ENCODE measurements at places on chromosomes 11 and 22. TPM values are rescaled to one million over a fixed set of nuclear protein-coding genes. Genes with fewer than 3 reads are reported as not detected.

GRCh38 chr11:93192163-93192562 lies 5.6 kb downstream of the SLC36A4 start:
- no peaks in the 10 kb centered on the region for H3K27me3 ChIP-seq
- H3K27ac ChIP-seq, result no peak overlapping the region
- peaks cover 3% of the 10 kb centered on the region for H3K36me3 ChIP-seq

GRCh38 chr11:123682696-123683410 lies 28.4 kb upstream of the SCN3B start:
- no peak overlapping the region for H3K27ac ChIP-seq
- no peaks in the 10 kb centered on the region for H3K36me3 ChIP-seq
- H3K4me1 ChIP-seq, result peaks cover 13% of the 10 kb centered on the region
- no peak for DNase-seq

DNA sequence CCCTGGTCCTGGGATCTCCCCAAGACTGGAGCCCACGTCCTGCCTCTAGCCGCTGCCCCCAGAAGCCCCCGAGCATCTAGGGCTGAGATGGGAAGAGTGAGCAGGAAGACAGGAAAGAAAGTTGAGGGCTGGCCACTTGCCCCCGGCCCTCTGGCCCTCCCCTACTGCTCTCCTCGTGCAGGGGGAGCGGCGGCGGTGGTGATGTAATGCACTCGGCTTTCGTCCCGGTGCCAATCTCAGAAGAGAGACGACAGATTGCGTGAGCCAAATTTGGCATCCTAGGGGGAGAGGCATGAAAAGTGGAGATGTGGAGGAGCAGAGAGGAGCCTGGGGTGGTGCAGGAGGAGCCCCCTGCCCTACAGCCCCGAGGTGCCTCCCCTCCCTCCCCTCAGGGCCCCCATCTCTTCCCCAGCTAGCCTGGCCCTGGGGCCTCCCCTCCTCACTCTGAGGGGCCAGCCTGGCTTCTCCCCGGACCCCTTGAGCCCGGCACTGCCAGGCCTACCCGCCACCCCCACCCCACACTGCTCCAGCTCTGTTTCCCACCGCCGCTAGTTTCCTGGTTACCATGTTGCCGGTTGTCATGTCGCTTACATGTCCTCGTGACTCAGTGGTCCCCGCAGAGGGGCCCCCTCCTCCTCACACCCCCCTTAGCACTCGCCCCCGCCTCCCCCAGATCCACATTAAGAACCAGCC lies 2.5 kb downstream of the KCNJ4 start:
- DNase-seq, result no peak
- H3K36me3 ChIP-seq, result peaks cover 15% of the 10 kb centered on the region
- H3K27ac ChIP-seq, result no peak overlapping the region
- H3K4me3 ChIP-seq, result no peak overlapping the region
- peaks cover 67% of the 10 kb centered on the region for H3K27me3 ChIP-seq
- H3K4me1 ChIP-seq, result peaks cover 16% of the 10 kb centered on the region

DNA sequence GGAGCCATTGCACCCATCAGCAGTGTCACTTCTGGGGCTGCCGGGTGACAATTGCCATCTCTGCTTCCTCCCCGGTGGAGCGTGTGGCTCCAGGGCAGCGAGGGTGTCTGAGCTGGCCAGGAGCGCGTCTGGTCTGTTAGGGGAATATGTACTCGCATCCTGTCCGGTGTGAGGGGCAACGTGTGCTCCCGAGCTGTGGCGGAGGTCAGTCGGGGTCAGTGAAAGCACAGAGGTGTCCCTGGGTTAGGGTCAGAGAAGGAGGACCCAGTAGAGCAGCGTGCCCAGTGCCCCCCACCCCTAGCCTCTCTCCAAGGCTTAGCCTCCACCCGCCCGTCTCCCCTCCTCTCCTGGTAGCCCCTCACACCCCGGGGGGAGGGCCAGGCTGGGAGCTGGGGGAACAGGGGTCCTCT lies 1.5 kb downstream of the CLCF1 start:
- no peaks in the 10 kb centered on the region for H3K27me3 ChIP-seq
- H3K27ac ChIP-seq, result peak overlapping the region; percentile 41
- H3K4me3 ChIP-seq, result peak overlapping the region; percentile 96
- no peak for DNase-seq

DNA sequence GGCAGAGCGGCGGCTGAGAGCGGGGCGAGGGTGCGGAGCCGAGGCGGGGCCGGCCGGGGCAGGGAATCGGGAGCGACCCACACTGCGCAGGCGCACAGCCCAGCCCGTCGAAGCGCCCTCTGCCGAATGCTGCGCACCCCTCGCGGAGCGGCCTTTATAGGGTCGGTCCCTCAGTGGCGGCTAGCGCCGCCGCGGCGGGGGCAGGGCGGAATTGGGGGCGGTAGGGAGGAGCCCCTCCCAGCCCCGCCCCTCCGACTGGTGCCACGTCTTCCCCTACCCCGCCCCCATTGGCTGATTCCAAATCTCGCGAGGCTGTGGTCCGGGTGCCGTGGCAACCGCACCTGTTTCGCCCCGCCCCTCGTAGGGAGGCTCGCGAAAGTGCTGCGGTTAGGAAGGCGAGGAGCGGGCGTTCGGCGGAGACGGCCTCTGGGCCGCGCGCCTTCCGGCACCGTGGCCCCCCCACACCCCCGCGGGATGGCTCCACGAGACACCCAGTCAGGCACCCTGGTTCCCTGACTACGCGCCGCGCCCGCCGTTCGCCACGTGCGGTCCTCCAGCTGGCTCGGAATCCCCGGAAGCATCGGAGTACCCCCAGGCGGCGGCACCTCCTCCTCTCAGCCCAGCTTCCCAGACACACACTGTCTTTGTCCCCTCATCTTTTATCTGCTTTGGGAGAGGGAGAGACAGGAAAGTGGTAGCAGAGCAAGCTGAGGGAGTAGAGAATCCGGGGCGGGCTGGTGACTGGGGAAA lies at the start of gene EHD1:
EHD1 (minus strand) TSS at position 128 of the 750 bp plus-strand sequence. CDS start 157 bp downstream, outside the sequence.
- DNase-seq, result peak; percentile 100
- H3K27ac ChIP-seq, result peak within 1 kb of the TSS; percentile 97
- peaks cover 62% of the 10 kb centered on the region for H3K4me1 ChIP-seq
- no peaks in the 10 kb centered on the region for H3K27me3 ChIP-seq

GRCh38 chr22:21624120-21624879 lies 5.5 kb downstream of the YDJC start:
- no peaks in the 10 kb centered on the region for H3K27me3 ChIP-seq
- peak; percentile 25 for DNase-seq
- peak overlapping the region; percentile 25 for H3K4me3 ChIP-seq
- peaks cover 25% of the 10 kb centered on the region for H3K4me1 ChIP-seq
- H3K27ac ChIP-seq, result peak overlapping the region; percentile 94
- peaks cover 2% of the 10 kb centered on the region for H3K36me3 ChIP-seq

- H3K36me3 ChIP-seq, result no peaks in the 10 kb centered on the region
- H3K4me3 ChIP-seq, result no peak overlapping the region
- no peak overlapping the region for H3K27ac ChIP-seq
- DNase-seq, result no peak
- H3K27me3 ChIP-seq, result peaks cover 32% of the 10 kb centered on the region
Observed at GRCh38 chr11:110830344-110830743, 118.1 kb upstream of the ARHGAP20 start.

Gene CSNK2A3
- not detected for total RNA-seq

Gene CHST1
- total RNA-seq, result not detected

Gene DLG2
- 1.0 TPM for total RNA-seq

Measured in T-helper 17 cell (primary cell).